Fibroblast of villous mesenchyme (primary cell): ENCODE measurements at places on chromosomes 7 and 10. TPM values are rescaled to one million over a fixed set of nuclear protein-coding genes. Genes with fewer than 3 reads are reported as not detected.

Gene GCK
- total RNA-seq: 0.43 and 0.64 TPM in 2 replicates

Gene PCLO
- under 0.01 TPM in 2 replicates for total RNA-seq

DNA sequence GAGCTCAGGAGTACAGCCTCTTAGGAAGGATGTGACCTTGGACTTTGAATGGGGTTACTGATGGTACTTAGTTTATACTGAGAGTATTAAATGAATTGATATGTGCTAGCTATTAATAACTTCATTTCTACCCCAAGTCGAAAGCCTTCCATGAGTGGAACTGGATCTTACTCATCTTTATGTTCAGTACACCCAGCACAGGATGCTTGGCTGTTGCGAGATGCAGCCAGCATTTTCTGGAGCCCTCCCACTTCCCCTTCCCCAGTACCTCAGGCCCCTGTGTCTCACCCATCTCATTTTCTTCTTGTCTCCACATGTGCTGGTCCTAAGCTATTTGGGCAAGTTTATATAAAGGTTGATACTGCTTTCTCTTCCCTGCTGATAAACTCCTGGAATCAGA, 7.2 kb downstream of the UPP1 start:
- no peak for DNase-seq

- DNase-seq: peak; percentile 97
Measured at GRCh38 chr7:111198255-111198654, 107.3 kb downstream of the LRRN3 start.

GRCh38 chr7:20917603-20918002, 130.9 kb upstream of the SP8 start:
- no peak for DNase-seq

GRCh38 chr10:120749072-120749471, 102.1 kb upstream of the WDR11 start:
- DNase-seq: no peak

GRCh38 chr7:46972205-46972604, 609.7 kb downstream of the TNS3 start:
- DNase-seq: peak; percentile 77

GRCh38 chr10:42367532-42368230, 270.7 kb downstream of the ZNF33B start:
- DNase-seq: peak; percentile 94
